Small intestine (tissue), 16 donors: ENCODE measurements at places on chromosomes 13 and 19. TPM values are rescaled to one million over a fixed set of nuclear protein-coding genes. Genes with fewer than 3 reads are reported as not detected.

Gene UHRF1
- polyA plus RNA-seq = 0.67 TPM

Gene MIA
- 4.3 TPM for polyA plus RNA-seq

Gene SOX21
- not detected for polyA plus RNA-seq

Gene CD22
- 1.3 TPM for polyA plus RNA-seq

Gene ZDHHC20
- 18.3 TPM for polyA plus RNA-seq

Gene FOXA3
- 15.7 TPM for polyA plus RNA-seq

Gene OR7D2
- 0.01 TPM for polyA plus RNA-seq

Gene ERVK3-1
- 53.8 TPM for polyA plus RNA-seq

GRCh38 chr13:31639443-31640163 is 99.7 kb upstream of the RXFP2 start:
- DNase-seq = no peak

GRCh38 chr13:76738616-76739015 is 147.6 kb downstream of the KCTD12 start:
- DNase-seq = no peak

GRCh38 chr19:18456974-18457373 is 19.0 kb upstream of the ISYNA1 start:
- DNase-seq = no peak

DNA sequence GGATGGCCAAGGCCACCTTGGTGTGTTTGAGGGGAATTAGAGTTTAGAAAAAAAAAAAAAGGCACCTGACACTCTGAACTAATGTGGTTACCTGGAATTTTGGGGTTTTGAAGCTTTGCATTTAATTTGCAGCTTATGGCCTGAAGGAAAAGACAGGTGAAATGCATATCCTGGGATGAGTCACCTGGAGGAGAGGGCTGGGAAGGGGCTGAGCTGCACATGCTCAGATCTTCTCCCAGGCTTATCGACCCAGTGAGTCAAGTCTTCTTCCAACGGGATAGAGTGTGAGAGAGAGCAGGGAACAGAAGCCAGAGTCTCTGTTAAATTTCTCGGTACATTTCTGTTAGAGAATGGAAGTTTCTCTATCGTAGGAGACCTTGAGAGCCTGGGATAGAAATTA is 29.7 kb upstream of the ALOX5AP start:
- DNase-seq = no peak

DNA sequence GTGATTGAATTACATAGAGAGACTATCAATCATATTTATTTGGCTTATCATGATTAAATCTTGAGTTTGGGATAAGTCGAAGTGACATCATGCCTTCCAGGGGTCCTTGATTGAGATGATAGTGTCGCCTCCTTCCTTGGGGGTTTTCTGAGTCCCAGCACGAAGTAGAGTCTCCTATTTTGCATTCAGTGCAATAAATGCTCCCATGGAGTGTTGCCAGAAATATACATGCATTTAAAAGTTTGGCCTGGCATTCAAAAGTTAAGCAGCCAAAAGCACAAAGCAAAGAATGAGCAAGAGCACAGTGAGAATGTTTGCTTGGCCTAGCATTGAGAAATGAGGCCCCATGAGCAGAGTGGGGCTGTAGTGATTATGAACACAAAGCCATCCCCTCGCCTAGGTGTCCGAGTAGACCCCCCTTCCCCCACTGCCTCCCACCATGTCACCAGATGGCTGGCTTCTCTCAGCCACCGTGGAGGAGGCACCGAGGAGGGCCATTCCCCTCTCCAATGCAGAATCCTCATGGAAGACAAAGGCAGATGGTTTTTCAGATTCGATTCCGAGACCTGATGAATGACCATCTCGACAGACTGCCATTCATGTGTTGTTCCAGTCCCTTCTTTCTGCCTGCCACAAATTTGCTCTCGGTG is 58.8 kb upstream of the UBL3 start:
- no peak for DNase-seq

DNA sequence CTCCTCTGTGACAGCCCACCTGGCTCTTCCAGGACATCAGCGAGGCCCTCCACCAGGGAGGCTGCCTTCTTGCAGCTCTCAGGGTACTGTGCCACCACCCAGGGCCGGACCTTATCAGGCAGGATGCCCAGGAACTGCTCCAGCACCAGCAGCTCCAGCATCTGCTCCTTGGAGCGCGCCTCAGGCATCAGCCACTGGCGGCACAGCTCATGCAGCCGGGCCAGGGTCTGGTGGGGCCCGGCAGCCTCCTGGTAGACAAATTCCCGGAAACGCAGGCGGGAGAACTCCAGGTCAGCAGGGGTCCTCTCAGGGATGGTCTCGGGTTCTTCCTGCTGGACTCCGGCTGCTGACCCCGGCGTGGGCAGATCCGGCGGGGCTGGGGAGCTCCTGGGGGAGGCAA is 8.2 kb downstream of the ZSCAN18 start:
- no peak for DNase-seq

GRCh38 chr13:32409001-32409313 is 19.0 kb downstream of the N4BP2L1 start:
- DNase-seq = no peak
